ENCODE measurements at places on chromosomes 7 and 10.

- DNase-seq, result no peak
Observed at GRCh38 chr7:141584935-141585334, 33.7 kb downstream of the AGK start.

- DNase-seq, result no peak
Observed at GRCh38 chr7:141053626-141054025, 20.2 kb upstream of the TMEM178B start.

DNA sequence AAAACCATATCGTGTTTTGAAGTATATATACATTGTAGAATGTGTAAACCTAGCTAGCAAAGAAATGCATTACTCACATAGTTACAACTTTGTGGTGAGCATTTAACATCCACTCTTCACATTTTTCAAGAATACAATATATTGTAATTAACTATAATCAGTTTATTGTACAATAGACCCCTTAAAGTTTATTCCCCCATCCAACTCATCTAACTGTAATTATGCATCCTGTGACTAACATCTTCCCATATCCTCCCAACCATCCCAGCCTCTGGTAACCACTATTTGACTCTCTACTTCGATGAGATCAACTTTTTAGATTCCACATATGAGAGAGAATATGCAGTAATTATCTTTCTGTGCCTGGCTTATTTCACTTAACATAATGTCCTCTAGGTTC, 526.4 kb downstream of the KIF20B start:
- no peak for DNase-seq

DNA sequence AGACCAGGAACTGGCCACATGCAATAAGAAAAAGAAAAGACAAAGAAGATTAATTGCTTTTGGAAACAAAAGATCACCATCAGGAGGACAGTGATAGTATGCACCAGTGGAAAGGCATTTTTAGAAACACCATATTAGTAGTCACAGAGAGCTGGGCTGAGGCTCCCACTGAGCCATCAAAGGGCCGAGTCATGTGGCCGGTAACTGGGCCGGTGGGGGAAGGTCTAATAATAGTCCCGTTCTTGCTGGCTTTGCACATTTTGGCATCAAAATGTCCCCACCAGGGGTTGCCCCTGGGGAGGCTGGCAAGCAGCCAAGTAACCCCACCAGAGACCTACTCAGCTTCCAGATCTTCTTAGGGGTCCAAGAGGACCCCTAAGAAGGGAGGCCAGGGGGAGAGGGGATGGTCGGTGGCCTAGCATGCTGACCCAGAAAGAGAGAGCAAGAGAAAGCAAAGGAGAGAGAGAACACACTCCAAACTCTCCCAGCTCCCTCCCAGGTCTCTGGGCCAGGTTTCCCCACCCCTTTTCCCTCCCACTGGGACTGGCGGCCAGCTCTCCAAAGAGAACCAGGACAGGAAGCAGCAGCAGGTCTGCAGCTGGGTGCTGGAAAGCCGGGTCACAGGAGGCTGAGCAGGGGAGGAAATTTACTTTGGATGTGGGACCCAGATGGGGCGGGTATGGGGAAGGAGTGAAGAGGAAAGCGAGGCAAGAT, 70.2 kb upstream of the FGFR2 start:
- DNase-seq, result peak; percentile 11

GRCh38 chr7:140003913-140004382, 58.8 kb downstream of the PARP12 start:
- DNase-seq, result peak; percentile 65

GRCh38 chr10:802506-802905, 113.0 kb upstream of the DIP2C start:
- no peak for DNase-seq

DNA sequence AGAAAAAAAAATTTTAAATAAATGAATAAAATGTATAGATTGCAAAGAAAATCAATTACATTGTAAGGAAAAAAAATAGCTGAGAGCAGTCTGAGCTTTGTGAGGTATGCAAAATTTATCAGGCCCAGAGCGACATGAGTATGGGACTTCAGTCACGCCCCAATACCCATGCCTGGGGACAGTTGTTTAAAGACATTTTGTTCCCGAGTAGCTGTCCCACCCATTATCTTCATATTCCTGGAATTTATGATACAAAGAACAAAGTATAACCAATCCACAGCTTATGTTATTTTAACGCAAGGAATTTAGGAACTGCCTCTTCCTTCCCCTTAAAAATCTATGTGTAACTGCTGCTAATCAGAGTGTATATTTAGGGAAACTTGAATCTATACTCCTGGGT, 1.6 kb upstream of the PON2 start:
- no peak for DNase-seq

GRCh38 chr10:43265799-43266721, 805 bp downstream of the RASGEF1A start:
- no peak for DNase-seq

GRCh38 chr10:29255104-29255503, 33.8 kb upstream of the LYZL1 start:
- DNase-seq, result no peak

DNA sequence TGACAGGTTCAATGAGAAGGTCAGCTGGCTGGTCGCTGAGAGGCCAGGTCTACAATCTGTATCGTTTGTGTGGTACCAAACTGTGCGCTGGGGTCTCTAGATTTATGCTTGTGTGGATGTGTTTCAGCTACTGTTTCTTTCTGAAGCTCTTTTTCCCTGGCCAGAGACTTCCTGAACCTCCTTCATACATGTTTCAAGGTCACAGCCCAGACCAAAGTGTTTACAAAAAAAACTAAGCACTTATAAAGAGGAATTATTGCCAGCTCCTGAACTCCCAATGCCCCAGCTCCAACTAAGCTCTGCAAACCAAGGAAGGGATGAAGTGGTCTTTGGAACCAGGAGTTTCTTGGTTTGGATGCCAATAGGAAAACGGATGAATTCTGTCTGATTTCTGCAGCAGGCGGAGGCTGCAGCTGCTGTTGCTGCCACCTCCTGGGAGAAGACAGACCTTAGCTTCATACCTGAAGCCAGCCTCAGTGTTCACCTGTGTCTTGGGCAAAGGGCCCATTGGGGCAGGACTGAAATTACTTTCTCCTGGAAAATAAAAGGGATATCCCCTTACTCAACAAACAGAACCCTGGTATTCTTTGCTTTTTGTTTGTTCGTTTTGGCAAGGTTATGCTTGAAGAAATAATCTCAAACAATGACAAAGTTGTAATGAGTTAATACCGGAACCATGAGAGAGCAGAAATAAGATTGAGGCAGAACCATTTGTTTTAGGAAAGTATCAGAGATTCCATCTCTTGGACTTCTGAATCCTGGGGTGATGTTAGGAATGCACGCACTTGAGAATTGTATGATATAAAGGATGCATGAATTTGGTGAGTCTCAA, 24.6 kb upstream of the MKLN1 start:
- DNase-seq, result peak; percentile 16

- DNase-seq, result peak; percentile 9
Observed at GRCh38 chr10:110081911-110082310, 74.1 kb downstream of the ADD3 start.

GRCh38 chr10:86642499-86642898, 11.8 kb upstream of the OPN4 start:
- peak; percentile 63 for DNase-seq

DNA sequence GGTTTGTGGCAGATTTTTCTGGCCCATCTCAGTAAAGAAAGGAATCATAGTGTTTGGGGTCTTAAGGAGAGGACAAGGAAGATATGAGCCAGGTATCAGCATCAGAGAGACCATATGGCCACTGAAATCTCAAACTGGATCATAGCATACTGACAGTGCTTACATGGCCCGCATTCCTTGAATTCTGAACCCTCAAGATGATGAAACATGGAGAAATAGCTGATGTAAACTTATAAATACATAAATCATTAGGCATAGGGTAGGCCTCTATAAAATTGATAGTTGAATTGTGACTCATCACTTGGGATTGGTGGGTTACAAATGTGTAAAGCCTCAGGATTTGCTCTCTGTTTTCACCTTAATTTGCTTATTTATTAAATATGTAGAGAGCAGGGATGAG, 688.5 kb downstream of the CNTNAP2 start:
- DNase-seq, result peak; percentile 8

- DNase-seq, result no peak
Observed at GRCh38 chr10:307659-308058, 172.4 kb downstream of the ZMYND11 start.

- peak; percentile 92 for DNase-seq
Observed at GRCh38 chr10:31707093-31708039, 221.3 kb downstream of the ARHGAP12 start.

DNA sequence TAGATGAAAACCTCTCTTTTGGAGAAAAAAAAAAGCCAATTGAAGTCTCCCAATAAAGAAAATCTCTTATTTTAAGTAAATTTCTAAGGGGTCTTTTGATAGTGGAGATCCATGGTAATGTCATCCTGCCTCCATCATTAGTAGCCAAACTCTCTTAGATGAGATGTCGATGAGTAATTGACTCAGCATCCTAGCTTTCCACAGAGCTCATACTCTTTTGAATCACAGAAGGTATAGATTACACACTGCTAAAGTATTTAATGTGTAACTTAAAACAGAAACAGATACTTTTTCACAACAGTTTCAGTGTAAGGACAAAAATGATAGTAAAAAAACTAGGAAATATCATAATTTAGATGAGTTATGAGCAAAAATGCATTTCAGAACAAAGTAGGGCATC, 19.4 kb downstream of the MAGI2 start:
- DNase-seq, result peak; percentile 80

DNA sequence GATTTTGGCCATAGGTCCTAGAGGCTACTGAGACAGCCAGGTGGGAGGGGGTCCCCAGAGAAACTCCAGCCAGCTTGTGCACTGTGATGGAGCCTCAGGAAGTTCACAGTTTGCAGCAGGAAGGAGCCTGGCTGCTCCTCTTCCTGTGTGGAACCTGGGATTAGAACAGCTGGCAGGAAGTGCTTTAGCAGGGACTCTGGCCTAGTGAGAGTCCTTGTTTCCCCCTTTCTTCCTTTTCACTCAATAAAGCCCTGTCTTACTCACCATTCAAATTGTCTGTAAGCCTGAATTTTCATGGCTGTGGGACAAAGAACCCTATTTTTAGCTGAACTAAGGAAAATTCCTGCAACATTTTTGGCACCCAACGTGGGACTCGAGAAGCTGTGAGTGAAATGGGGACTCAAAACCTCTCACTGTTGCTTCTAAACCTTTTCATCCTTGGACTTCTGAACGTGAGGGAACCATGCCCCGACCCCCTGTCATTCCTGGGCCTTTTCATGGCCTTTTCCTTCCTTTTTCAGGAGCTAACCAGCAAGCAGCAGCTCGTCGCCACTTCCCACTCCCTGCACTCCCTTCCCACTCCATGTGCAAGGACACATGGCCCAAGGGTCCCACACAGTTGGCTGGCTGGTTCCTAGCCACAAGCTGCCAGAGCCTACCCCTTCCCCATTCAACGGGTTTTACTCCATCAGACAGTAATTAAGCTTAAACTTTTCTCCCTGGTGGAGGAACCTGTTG, 32.8 kb upstream of the SORCS3 start:
- DNase-seq, result no peak

DNA sequence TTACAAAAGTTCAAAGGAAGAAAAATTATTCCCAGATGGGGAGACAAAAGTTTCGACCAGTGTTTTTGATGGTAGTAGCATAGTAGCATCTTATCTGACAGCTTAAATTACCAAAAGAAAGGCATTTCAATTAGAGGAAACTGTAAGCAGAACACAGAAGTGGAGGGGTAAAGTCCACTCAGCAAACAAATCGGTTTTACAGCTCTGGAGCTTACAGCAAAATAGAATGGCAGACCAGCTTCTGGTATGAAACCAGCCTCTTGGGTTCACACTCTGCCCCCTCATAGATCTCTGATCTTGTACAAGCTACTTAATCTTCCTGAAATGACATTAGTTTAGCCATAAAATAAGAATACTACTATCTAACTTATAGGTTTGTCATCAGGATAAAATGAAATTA, 118.6 kb downstream of the RNF32 start:
- DNase-seq, result no peak

- DNase-seq, result no peak
Observed at GRCh38 chr7:110977127-110977737, 113.7 kb upstream of the LRRN3 start.

DNA sequence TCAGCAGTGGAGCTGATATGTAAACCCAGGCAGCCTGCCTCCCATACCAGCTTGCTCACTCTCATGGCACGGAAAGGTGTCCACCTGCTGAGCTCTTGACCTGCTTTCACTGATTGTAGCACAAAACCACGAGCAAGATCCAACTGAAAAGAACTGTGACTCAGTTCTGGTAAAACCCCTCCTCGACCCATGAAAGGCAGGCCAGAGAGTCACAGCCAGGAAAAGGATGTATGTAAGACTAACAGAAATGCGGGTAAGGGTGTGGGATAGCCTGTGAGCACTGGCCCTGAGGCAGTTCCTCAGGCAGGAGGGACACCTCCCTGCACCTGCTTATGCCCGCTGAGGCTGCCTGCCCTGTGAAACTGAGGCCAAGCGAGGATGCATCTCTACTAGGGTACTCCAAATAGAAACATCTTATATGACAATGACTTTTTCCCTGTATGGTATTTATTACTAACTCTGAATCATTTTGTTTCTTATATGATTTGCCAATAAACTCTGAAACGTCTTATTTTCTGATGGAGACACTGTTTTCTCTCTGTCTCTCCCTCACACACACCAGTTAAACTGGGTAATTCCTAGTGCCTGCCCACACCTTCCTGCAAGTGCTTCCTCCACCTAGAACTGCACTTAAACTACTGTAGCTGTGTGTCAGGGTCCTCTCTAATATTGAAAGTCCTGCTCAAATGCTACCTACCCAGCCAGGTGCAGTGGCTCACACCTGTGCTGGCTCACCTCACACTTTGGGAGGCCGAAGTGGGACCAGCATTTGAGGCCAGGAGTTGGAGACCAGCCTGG, 73.3 kb upstream of the GHITM start:
- no peak for DNase-seq

GRCh38 chr10:47244560-47245500, 55.2 kb upstream of the GDF10 start:
- no peak for DNase-seq

DNA sequence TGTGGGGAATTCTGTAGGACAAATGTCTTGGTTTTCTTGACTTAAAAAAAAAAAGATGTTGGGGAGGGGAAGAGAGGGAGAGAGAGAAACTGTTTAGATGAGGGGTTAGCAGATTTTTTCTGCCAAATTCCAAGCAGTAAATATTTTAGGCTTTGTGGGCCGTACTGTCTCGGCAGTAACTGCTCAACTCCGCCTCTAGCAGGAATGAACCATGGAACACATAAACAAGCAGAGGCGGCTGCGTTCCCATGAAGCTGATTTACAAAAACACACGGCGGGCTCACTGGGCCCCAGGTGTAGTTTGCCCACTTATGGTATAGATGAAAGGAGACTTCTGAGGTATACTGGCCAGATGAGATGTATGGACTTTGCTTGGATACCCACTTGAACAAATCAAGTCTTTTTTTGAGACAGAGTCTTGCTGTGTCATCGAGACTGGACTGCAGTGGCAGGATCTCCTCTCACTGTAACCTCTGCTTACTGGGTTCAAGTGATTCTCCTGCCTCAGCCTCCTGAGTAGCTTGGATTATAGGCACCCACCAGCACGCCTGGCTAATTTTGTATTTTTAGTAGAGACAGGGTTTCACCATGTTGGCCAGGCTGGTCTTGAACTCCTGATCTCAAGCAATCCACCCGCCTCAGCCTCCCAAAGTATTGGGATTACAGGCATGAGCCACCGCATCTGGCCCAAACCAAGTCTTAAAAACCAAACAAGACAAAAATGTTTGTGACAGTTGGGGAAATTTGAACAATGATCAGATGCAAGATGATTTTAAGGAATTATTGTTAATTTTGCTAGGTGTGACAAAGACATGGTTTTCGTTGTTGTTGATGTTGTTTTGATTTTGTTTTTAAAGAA, 9.7 kb upstream of the ADAMTS14 start:
- peak; percentile 58 for DNase-seq

All from AG10803 (cell line).